Ammon's horn (tissue), 1 donor: ENCODE measurements at places on chromosomes 6 and 20.
A peak's percentile ranks its signal among the peaks of the same experiment; 100 is the strongest.

GRCh38 chr6:158049055-158050028 lies 67.7 kb downstream of the SYNJ2 start:
- no peak for DNase-seq

GRCh38 chr6:136811272-136811671 lies 11.1 kb upstream of the PEX7 start:
- DNase-seq, result no peak

DNA sequence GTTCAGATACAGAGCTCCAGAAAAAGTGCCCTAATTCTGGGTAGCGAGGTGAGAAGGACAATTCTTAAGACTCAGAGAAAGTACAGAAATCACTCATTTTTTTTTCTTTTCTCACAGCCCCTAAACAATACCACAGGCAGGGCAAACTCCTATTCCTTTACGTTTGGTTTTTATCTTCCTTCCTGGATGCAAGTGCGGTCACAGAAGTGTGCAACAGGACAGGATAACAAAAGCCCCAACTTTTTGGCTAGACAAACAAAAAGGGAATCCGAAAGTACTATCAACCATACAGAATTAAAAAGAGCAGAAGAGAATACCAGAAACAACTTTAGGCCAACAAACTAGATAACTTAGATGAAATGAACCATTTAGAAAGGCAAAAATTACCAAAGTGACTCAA lies 18.4 kb upstream of the BEND6 start:
- no peak for DNase-seq

DNA sequence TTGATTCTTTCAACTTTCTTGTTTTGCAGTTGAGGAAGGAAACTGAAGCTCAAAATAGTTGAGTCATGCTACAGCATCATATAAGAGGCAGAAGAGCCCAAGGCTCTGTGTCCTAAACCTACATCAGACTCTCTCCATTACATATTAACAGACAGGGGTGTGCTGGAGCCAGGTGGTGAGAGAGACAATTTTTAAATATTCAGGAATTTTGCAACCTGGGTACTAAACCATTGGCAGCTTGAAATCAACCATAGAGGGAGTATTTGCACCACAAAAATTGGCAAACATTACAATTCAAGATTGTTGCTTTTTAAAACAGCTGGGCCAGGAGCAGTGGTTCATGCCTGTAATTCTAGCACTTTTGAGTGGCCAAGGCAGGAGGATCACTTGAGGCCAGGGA lies 65.8 kb upstream of the SOX4 start:
- DNase-seq, result no peak

GRCh38 chr20:10647471-10647870 lies 26.3 kb downstream of the JAG1 start:
- no peak for DNase-seq

- DNase-seq, result no peak
Observed at GRCh38 chr20:20772497-20773085, 60.1 kb upstream of the RALGAPA2 start.

- peak; percentile 71 for DNase-seq
Observed at GRCh38 chr20:61288331-61288784, 36.3 kb downstream of the CDH4 start.

GRCh38 chr6:37709932-37710555 lies 12.4 kb upstream of the MDGA1 start:
- DNase-seq, result no peak

- no peak for DNase-seq
Observed at GRCh38 chr6:50822078-50822476, 3.4 kb downstream of the TFAP2B start.

GRCh38 chr6:51513891-51514747 lies 573.3 kb downstream of the PKHD1 start:
- DNase-seq, result no peak

GRCh38 chr20:35369804-35370203 lies 42.0 kb downstream of the UQCC1 start:
- DNase-seq, result no peak

DNA sequence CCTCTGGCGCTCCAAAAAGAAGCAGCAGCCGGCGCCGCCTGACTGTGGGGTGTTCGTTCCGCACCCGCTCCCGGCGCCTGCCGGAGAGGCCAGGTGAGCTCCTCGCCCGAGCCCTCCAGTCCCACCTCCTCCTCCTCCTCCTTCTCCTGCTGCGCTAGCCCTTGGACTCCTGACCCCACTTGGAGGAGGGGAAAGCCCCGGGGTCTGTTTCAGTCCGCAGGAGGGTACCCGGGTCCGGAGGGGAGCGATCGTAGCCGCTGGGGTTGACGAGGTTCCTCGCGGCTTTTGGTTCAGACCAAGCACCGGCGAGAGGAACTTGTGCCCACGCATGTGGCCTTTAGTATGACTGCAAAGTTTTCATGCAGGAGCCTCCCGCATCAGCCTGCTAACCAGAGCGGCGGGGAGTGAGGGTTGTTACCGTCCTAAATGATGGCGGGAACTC lies 493 bp downstream of the CRYBG1 start:
- no peak for DNase-seq

DNA sequence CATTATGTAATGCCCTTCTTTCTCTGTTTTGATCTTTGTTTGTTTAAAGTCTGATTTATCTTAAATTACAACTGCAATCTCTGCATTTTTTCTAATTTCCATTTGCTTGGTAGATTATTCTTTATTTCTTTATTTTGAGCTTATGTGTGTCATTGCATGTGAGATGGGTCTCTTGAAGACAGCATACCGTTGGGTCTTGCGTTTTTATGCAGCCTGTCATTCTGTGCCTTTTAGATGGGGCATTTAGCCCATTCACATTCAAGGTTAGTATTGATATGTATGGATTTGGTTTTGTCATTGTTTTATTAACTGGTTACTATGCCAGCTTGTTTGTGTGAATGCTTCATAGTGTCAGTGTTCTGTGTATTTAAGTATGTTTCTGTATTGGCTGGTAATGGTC lies 84.9 kb upstream of the HMGCLL1 start:
- no peak for DNase-seq

DNA sequence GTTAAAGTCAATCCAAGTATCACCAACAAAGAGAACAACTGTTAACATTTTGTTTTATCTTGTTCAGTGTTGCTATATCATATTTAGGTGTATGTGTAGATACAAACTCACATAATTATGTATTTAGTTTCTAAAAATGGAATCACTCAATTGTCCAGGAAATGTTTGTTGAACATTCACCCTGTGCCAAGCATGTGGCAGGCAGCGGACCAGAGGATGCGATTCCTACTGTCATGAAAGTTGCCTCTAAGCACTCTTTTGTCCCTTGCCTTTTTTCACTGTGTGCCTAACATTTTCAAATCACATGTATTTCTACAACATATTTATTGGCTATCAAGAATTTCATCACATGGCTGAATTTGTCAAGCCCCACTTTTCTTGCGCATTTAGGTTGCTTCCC lies 16.9 kb upstream of the TGM2 start:
- DNase-seq, result no peak

GRCh38 chr20:36399147-36399968 lies 93.2 kb downstream of the DLGAP4 start:
- DNase-seq, result peak; percentile 24

DNA sequence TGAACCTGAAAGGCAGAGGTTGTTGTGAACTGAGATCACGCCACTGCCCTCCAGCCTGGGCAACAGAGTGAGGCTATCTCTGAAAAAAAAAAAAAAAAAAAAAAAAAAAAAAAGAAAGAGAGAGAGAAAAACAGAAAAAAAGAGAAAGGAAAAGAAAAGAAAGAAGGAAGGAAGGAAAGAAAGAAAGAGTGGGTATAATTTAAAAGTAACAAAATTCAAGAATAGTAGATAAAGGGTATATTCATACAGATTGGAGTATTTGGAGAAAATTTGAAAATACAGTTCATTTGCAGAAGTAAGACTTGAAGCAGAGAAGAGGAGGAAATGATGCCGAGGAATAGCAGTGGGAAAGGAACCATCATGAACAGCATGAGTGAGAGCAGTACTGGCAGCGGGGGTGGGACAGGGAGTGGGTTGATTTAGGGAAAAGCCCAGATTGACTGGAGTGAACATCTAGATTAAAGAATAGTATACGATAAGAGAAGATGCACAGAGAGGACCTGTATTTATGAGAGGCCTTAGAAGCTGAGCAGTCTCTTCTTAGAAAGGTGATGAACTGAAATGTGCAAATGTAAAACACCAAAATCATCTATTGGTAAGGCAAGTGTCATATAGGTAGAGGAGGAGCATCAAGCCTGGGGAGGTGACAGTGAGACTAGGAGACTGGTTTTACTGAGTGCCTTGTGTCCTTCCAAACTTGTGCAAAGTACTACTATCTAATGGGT lies 17.8 kb upstream of the HLA-DRB1 start:
- DNase-seq, result peak; percentile 17
